ENCODE measurements at places on chromosomes 1 and 21.

- DNase-seq = no peak
These were observed 29.8 kb downstream of the C1orf116 start for GRCh38 chr1:207002724-207003146.

- DNase-seq = no peak
These were observed 997 bp upstream of the SIM2 start for GRCh38 chr21:36697851-36698384.

DNA sequence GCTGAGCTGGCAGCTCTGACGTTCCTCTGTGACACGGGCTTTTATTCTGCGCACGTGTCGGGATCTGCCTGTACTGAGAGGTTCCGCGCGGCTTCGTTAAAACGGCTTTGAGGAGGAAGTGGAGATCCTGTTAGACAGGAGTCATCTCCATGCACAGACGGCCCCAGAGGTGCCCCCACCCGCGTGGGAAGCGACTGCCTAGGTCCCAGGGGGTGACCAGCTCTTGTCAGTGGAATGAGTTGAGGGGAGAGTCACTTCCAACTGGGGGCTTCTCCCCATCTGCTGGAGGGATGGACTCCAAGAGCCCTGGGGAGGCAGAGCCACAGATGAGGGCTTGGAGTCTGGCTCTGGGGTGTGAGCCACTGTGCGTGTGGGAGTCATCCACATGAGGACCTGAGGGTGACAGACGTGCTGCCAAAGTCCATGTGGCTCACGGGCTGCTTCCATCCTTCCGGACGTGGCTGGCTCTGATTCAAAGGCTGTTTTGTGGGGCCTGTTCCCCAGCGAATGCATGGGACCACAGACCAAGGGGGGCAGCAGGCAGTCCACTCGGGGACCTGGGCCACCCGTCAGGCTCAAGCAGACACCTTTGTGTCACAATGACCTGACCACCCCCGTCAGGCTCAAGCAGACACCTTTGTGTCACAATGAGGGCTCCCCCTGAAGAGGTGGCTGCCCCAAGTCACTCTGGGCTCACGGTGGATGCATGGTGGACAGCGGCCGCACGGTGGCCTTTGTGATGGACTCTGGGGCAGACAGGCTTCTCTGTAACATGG, 26.8 kb downstream of the PTTG1IP start:
- DNase-seq = no peak

DNA sequence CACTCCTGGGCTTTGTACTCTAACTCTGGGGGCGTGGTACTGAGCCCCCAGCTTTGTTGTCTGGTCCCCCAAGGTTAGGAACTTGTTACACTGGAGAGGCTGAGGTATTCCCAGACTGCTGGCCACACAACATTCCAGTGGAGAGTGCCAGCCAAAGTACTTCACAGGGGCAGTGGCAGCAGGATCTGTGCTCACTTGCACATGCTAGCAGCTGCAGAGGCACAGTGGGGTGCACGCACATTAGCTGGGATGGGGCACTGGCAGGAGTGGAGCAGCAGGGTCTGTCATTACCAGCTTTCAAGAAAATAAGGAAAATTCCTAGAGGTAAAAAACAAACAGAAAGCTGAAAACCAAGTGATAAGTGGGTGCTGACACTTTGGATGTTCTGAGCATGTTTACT, 31.0 kb downstream of the ZNF691 start:
- no peak for DNase-seq

GRCh38 chr1:92117526-92117925, 37.4 kb downstream of the BTBD8 start:
- DNase-seq = no peak

DNA sequence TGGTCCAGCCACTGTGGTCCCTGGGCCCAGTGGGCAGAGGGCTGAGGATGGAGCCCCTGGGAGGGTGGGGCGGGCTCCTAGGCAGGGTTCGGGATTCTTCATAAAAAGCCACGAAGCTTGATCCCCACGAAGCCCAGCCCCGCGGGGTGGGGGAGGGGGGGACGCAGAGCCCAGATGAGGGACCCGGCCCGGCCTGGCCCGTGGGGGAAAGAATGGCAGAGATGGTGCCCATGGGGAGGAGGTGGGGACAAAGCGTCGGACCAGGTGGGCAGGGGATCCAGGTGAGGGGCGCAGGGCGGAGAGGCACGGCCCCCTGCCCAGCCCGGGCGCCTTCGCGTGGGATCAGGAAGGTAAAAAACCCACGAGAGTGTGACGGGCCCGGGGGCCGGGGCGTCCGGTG, 6.0 kb upstream of the SMIM12 start:
- DNase-seq = no peak

DNA sequence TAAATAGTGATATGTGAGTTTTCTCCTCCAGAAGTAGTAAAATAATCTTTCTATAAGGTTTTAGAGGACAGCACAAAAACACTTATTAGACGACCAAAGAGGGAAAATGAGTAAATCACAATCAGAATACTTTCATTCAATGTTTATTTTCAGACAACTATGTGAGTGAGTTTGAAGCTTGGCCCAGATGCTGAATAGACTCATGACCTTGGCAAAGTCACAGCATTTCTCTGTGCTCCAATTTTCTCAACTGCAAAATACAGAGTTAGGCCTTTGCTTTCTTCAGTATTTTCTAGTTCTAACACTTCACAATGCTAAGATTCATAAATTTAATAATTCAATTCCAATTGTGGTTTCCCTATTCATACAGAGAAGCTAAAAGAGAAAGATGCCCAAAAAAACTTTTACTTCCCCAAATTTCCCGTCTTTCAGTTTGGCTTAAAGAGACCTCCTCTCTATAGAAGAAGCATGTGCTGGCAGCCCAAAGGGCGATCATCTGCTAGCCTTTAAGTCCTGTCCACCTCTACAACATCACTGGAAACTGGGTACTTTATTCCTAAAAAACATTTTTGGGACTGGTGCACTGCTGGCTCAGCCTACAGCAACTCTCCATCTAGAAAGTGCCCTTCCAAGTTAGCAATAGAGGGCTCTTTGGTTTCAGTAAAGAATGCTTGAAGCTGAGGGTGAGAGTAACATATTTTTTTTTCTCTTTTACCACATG, 116.8 kb upstream of the GORAB start:
- DNase-seq = no peak

DNA sequence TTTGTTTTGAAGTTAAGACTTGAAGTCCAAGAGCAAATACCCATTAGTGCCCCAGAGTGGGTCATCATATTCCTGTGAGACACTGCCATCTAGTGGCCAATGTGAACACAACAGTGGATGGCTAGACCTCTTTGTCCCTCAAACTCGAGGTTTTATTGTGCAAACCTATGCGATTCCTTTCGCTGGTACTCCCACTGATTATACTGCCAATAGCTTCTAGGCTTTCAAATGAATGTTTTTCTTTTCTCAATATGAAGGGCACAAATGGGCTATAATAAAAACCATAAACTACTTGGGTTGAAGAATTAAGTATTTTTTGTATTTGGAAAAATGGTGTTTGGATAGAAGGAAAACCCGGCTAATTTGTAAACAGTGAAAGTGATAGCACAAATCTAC, 100.4 kb upstream of the ZNF281 start:
- DNase-seq = peak; percentile 56

DNA sequence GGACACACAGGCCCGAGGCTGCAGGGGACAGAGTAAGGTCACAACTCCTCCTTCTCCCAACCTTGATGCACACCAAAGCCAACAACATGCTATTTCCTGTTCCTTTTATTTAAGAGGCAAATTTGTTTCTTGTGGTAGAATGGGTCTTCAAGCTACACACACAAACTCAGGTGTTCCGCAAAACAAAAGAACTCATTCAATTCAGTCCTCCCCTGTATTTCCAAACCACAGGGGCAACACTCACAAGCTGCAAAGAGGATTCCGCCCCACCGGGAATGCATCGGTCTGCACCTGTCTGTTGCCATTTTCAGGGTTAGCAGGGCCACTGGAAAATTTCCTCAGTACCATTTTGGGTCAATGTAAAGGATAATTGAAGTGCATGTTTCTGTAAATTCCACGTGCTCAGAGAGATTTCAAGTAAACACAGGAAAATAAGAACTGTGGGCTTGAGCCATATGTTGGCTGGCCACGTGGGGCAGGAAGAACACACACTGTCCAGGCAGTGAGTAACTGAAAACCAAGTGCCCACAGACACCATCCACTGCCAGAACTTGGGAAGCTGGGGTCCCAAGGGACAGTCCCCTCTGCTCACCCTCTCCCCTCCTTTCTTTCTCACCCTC, 145.2 kb upstream of the ERG start:
- no peak for DNase-seq

DNA sequence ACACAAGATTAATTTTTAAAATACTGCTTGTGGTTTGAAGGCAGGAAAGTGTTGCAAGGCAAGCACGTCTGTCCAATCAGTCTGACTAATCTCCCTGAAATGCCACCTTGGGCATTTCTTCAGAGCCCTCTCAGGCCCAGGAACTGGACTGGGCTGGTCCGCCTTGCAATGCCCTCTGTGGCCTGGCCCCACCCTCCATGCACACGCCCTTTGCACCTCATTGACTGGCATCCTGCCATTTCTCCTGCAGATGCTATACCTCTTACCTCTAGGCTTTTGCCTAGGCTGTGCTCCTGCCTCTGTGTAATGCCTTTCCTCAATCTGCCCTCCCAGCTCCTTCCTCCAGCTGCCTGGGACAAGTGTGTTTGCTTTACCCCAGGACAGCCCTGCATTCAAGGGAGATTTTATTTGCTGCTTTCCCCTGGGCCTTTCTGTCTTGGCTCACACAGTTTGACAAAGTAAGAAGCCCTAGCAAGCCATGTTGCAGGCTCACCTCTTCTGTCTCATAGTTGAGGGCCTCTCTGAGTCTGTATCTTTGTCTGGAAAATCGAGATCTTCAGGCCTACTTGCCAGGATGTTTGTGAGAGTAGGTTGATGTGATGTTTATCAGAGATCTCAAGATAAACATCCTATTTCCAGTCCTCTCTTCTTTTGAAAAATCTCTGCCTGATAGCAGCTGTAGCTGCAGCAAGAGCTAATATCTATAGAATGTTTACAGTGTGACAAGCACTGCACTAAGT, 149.2 kb upstream of the JUN start:
- no peak for DNase-seq

GRCh38 chr1:206907304-206907991, 10.2 kb downstream of the IL24 start:
- DNase-seq = no peak

GRCh38 chr1:155250633-155251449, 4.4 kb downstream of the ENTREP3 start:
- DNase-seq = peak; percentile 93

DNA sequence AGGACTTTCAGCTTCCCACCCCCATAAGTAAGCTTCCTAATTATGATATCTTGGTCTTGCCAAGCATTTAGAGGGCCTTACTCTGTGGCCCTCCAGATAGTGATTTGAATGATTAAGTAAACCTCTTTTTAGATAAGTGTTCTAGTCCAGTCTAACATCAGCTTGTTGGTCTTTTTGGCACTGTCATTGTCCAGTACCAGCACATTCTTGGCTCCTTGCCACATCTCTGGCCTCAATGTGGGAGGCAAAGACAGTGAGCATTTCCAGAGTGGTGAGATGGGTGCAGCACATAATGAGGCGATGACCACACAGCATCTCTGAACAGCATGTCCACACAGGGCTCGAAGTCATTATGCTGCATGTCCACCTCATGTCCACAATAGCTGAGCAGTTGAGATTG, 6.1 kb downstream of the CAPZA1 start:
- no peak for DNase-seq

DNA sequence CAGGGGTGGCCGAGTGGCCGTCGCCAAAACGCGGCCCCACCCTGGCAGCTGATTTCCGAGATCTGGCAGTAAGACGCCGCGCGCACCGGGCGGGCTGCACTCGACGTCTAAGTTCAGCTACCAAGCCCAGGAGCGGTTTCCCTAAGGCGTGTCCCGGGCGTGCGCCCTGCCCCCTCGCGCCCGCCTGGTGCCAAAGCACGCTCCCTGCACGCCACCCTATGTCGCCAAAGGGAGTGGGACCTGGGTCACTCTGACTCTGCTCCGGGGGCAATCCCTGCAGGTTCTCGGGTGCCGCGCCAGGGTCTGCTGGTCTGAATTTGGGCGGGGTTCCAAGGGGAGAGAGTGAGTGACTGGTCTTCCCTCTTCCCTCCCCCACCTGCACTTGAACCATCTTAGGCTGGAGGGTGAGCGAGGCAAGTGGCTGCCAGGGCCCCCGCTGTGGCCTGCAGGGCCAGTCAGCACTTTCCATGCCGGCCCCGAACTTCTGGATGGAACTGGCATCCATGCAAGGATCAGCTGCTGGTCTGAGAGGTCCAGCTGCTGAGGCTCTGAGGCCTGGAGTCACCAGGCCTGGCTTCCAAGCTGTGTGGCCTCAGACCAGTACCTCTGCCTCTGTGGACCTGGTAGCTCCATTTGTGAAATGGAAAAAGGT, at the start of gene LRRC38:
LRRC38 (minus strand) TSS at position 109 of the 652 bp plus-strand sequence. CDS start 410 bp downstream, outside the sequence.
- DNase-seq = no peak

GRCh38 chr1:61125263-61125662, 42.9 kb downstream of the NFIA start:
- DNase-seq = no peak

GRCh38 chr1:100757946-100758345, 38.4 kb downstream of the VCAM1 start:
- no peak for DNase-seq

DNA sequence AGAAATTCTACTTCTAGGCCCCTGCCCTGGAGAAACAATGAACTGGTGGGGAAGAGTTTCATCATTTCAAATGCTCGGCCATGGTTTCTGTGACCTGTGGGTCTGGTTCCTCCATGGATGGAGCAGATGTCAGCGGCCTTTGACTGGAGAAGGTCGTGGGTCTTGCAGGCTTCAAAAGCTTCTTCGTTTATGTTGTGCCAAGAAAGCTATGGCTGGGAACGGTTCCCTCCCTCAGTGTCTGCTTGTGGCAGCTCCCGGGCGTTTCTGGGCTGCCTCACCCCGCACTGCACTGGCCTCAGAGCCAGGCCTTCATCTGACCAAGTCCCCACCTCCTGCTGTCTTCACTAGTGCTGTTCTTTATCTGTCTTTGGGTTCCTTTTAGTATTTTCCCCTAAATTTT, 46.4 kb upstream of the POFUT2 start:
- DNase-seq = no peak

DNA sequence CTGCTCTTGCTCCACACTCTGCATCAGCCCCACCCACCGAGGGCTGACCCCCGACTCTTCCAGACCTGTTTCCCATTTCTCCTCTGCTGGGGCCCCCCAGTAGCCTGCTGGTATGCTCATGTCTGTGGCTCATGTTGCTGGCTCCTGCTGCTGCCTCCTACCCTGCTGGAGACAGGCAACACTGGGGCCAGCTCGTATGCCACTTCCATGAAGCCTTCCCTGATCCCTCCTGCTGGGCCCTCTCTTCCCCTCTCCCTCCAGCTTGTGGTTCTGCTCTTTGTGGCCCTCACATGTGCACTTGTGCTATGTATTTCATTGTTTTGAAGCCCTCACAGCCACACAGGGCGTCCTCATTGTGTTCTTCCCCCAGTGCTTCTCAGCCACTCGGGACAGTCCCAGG, 40.5 kb downstream of the CNN3 start:
- no peak for DNase-seq

DNA sequence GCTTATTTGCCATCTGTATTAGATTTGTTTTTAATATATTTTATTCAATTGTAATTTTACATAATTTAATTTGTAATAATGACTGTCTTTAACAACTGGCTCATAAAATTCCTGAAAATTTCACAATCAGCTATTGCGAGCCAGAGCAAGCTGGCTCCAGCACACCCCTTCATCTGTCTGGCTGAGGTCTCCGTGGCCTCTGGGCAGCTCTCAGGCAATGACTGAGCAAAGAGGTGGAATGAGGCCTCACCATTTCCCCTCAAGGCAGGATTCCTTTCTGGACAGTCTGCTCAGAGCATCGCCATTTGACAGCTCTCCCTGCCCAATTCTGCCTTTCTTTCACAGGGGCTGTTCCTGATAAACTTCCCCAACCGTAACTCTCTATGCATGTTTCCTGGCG, 5.8 kb upstream of the KANK4 start:
- no peak for DNase-seq

GRCh38 chr1:171217658-171218443, 30.4 kb upstream of the FMO1 start:
- DNase-seq = no peak

All from CD4-positive, CD25-positive, alpha-beta regulatory T cell (primary cell).